Stimulated activated effector memory CD8-positive, alpha-beta T cell treated with anti-CD3 and anti-CD28 coated beads, Interleukin-12 subunit alpha, Interleukin-12 subunit beta, amount 100 ng/mL, for 72 hours (primary cell): ENCODE measurements at places on chromosomes 3 and 15.

- DNase-seq = no peak
Measured at GRCh38 chr3:52144796-52145735, 9.2 kb downstream of the POC1A start.

GRCh38 chr3:35042210-35042991 is 596.9 kb upstream of the ARPP21 start:
- DNase-seq = no peak

DNA sequence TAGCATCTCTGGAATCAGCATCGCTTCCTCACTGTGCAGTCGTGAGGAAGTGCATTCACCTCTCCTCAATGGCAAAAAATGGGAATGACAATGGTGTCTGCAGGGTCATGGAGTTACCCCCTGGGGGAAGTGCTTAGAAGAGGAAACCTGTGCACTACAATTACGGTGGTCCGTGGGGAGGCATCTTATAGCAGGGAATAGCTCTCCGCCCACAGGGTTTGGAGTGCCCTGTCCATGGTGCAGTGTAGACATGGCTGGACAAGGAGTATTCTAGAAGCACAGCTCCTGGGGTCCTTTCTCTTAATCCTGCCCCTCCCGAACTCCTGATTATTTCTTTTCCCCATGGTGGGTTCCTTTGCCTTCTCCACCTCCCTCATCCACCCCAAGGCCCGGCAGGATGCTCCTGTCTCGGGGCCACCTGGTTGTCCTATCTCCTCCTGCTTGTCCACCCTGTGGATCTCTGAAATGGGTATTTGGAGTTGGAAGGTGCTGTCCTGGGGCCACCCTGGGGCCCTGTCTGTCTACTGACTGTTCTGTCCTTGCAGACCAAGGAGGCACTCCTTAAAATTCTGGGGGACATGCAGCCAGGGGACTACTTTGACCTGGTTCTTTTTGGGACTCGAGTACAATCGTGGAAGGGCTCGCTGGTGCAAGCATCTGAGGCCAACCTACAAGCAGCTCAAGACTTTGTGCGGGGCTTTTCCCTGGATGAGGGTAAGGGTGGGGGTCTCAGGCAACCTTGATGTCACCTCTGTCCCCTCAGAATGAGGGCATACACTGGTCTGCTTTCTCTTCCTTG is 5.2 kb downstream of the ITIH1 start:
- DNase-seq = no peak

DNA sequence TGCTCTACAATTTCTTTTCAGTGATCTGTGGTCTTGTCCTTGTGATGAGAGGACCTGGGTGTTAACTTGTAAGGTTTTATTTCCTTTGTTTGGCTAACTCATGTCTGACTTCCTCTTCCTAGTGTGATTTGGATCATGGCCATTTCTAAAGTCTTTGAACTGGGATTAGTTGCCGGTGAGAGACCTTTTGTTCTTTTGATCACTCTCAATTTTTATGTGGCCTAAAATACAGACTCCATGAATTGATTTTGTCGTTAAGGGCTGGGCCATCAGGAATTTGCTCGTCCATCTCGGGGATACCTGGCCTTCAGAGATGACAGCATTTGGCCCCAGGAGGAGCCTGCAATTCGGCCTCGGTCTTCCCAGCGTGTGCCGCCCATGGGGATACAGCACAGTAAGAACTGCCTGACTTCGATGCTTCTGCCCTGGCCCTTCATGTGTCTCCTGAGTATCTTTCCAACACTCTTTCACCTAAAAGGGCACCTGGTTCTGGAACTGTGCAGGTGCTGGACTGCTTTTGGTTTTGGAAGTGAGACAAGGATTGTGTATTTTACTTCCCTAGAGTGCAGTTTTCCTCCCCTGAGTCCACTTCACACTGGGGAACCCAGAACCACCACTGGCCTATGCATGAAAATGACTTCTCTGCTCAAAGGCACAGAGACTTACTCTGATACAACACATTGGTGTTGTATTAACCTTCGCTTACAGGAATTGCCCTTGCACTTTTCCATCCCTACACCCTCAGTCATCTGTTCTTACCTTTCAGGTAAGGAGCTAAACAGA is 13.1 kb upstream of the LRRC2 start:
- no peak for DNase-seq

GRCh38 chr3:170219850-170220249 is 2.4 kb upstream of the PRKCI start:
- DNase-seq = no peak

DNA sequence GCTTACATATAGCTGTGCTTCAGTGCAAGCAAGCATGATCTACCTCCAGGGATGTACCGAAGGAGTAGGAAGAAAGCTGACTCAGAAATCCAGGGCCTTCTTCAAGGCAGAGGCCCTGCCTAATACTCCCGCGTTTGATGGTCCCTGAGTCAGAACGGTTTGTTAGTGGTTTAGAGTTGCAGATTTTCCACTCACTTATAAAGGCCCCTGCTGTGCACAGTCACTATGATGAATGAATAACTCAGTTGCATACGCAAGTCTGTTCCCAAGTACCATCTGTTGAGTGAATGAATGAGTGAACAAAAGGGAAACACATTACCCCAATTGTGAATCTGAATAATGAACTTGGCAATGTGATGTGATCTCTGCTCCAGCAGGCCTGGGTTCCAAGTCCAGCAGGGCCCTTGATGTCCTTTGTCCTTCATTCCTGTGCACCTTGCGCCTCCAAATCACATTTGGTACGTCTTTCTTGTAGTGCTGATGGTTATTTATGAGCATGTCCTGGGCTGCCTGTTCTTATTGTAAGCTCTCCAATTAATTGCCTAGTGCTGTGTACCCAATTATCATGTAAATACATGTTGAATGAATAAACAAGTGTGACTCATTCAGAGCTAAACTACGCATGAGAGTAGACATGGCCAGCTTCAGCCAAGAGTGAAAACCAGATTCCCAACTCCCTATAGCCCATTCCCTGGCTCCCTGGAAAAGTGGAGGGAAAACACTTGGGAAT is 85.3 kb upstream of the LIMD1 start:
- DNase-seq = no peak

DNA sequence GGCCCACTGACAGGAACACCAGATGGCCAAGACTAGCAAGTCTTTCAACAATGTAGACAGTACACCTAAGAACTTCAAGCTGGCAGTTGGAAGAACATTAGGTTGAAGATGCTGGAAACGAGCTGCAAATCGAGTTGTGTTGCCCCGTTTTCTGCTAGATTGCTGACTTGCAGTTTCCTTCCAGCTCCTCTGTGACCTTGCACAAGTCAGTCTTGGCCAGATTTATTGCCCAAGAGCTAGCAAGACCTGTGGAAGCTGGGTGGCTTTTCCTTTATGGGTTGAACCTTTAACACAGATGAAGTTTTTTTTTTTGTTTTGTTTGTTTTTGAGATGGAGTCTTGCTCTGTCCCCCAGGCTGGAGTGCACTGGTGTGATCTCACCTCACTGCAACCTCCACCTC is 2.9 kb upstream of the RBM6 start:
- DNase-seq = no peak

GRCh38 chr3:119408243-119408950 is 55.0 kb downstream of the TMEM39A start:
- no peak for DNase-seq

DNA sequence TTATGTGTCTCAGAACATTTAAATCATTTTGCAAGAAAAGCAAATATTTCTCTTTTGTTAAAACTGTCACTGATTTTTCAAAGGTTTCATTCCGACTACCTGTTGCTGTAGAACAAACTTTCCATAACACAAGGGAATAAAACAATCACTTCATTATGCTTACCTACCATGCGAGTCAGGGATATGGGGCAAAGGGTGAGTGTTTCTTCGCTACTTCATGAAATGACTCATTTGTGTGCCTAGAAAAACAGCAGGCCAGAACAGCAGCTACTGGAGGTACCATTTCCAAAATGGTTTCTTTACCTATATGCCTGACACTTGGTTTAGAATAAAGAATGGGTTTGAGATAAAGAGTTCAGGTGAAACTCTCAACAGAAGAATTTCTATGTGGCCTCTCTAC is 712.5 kb downstream of the PLOD2 start:
- no peak for DNase-seq

DNA sequence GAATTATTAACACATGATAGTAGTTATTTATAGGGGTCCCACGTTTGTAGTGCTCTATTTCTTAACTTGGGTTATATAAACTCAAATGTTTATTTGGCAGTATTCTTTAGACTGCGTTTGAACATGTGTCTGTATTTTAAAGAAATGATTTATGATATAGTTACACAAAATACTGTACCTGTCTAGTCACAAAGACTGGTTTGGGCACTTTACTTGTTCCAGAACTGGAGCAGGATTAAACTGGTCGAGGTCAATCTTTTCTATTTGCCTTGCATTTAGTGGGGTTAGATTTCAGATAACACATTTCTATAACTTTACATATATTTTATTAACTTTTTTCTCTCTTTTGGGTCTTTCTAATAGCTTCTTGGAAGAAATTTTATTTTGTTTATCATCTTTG is 39.5 kb downstream of the HACD3 start:
- DNase-seq = no peak

DNA sequence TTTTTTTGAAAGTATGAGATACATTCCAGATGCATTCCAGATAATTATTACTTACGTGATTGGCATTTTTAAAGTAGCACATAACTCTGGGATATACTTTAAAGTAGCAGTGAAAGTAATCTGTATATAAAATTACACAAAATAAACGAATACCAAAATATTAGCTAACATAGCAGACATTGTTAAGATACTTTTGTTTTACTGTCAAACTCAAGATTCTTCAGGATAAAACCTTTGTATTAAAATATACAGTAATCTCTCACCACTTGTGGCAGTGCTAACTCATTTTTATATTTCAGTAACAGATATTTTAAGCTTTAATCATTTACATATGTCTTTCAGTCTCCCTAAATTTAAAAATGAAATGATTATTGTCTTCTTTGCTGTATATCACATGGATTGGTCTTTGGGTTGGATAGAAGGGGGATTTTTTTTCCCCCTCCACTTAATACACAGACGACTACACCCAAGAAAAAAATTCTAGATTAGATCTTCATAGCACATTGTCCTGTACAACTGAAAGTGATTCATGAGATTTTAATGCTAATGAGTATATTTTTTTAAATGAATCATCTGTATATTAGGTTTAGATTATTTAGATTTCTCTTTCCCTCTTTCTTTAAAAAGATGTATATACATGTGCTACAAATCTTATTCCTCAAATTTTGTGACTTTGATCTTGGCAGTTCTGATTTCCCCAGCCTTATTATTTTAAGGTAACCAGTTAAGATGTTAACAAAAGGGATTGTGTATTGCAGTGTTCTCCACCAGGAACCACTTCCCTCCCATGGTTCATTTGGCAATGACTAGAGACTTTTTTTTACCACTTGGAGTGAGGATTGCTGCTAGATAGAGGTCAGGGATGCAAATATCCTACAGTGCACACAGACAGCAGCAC is 24.5 kb upstream of the EBLN2 start:
- no peak for DNase-seq

- no peak for DNase-seq
Measured at GRCh38 chr3:104939196-104939595, 427.5 kb upstream of the ALCAM start.

DNA sequence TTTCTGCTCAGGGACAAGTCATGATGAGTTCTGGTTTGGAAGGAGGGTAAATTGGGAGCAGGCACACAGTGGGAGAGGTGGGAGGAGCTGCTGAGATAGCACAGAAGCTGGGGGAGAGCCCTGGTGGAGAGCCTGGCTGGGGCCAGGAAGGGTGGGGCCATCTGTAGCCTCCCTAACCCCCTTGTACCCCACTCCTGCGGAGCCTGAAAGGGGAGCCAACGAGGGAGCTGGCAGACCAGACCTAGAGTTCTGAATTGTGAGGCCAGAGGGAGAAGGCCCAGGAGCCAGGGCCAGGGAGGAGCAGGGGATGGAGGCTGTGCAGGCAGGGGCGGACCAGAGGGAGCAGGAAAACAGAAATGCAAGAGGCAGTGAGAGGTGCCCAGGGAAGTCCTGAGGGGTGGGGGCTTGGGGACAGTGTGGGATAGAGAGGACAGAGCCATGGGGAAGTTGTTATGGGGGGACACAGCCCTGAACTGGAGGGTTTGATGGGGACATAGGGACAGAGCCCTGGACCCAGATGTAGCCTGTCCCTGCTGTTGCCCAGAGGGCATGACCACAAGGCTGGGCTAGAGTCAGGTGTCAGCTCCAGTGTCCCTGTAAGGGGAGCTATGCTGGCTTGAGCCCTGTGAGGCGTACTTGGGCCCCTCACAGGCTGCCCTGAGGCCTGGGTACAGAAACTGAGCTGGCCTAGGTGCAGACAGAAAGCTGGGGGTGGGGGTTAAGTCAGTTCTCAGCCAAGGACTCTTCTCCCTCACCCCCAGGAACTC is 1.2 kb downstream of the TMIE start:
- no peak for DNase-seq

DNA sequence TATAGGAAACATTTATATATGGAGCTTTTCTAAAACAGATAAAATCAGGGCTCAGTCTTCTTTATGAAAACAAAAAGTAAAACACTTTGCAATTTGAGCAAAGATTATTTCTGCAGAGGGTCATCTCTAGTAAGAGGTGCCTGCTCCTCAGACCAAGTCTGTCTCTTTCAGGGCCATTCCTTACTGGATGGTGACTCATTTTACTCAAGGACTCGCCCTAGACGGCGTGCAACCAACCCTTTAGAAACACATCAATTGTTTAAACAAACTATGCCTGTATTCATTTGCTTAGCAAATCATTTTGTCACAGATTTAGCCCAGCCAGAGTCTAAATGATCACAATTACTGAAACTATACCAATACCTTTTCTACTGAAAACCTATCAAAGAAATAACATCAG is 242.8 kb upstream of the ICE2 start:
- no peak for DNase-seq

DNA sequence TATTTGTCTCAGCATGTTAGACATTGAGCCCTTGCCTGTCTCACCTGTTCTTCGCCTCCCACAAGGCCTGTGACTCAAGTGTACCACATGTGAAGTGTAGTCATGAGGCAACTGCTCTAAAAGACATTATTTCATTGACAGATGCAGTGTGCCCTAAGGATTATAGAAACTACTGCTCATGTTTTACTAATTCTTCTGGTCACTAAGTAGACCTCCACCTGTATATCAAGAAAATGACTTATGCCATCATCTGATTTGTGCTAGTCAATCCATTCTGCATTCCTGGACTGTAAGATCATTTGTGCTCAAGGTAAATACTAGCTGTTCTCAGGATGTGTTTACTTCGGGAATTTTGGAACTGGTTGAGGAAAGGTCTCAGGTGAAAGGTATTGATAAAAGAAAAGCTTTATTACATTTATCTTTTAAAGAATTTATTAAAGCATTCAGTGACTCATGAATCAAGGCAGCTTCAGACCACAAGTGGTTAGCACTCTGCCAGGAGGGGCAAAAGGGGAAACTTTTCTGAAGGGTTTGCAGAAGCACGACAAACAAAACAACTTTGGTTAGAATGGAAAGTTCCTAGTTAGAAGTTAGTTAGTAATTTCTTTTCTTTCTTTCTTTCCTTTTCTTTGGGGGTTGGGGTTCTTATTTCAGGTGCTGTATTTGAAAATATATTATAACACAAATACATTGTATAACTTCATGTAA is 465.3 kb upstream of the CBLB start:
- DNase-seq = peak; percentile 26

DNA sequence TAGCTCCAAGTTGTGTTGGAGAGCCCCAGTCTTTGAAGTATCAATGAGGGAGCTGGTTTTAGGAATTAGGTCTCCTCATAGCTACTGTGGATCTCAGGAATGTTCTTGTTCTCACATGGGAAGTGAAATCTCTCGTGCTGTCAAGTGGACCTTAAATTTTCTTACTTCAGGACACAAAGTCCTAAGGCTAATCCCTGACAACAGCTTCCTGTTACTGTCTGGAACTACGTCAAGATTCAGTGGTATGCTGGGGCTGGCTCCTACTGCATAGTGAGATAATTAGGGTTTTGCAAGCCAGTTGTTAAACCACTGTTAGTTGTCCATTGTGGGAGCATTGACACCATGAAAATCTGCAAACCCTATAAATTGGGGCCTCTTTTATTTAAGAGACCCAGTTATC is 22.8 kb downstream of the MESP1 start:
- DNase-seq = no peak
